Omental fat pad (tissue), 4 donors: ENCODE measurements at places on chromosomes 3 and 15.

GRCh38 chr3:191296041-191296541 lies 33.1 kb upstream of the CCDC50 start:
- DNase-seq: no peak

DNA sequence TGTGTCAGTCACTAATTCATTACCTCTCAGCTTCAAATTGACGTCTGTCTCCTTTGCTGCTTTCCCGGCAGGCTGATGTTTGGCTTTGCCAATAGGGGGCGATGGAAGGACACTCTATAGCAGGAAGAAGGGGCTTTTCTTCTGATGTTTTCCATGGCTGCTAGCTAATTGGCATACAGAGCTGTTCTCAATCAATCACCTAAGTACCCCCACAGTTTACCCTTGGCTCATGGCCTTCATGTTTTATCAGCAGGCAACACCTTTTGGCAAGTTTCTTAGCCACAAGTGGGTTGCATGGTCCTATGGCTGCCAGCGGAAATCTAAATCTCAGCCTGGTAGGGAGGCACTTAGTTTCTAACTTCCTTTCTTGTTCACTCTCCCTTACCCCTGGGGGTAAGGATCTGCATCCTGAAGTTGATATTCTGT lies 45.0 kb downstream of the ESYT3 start:
- no peak for DNase-seq

DNA sequence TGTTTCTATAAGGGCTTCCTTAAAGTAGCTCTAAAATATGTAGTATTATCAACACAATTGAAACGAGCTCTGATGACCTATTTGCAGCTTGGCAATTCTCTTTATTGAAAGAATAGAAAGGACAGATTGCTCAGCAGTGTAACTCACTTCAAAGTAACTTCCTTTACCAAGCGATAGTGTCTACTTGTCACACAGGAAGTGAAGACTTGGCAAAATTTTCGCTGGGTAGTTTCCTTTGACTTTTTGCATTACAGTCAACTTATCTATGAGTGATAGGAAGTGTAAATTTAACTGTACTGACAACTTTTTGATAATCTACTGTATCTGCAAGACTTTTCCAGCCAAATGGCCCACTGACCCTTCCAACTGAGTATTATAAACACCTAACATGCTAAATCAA lies 22.8 kb downstream of the SLC9A9 start:
- no peak for DNase-seq

GRCh38 chr3:192928016-192928415 lies 10.4 kb upstream of the MB21D2 start:
- no peak for DNase-seq

GRCh38 chr3:11159421-11159904 lies 5.2 kb downstream of the HRH1 start:
- DNase-seq: no peak

DNA sequence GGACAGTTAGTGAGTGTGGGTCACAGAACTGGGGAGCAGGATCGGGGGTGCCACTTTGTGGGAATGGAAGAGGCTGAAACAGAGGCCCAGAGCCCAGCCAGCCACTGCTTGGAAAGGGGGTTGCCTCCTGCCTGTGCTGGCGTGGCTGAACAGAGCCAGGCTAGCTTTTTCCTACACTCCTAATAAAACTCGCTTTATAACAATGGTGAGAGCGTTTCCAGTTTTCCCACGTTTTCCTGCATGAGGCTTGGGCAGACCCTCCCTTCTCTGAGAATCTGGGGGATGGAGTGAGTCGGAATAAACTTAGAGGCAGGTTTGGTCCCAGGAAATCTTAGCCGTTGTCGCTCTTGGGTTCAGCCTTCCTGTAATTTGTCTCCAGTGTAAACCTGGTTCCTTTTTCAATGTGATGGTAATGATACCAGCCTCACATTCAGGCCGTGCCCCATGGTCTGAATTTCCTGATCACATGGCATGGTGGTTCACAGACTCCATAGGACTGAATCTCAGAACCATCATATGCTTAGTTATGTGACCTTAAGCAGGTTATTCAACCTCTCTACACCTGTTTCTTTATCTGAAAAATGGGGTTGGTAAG lies 6.5 kb upstream of the FGD5 start:
- DNase-seq: no peak

DNA sequence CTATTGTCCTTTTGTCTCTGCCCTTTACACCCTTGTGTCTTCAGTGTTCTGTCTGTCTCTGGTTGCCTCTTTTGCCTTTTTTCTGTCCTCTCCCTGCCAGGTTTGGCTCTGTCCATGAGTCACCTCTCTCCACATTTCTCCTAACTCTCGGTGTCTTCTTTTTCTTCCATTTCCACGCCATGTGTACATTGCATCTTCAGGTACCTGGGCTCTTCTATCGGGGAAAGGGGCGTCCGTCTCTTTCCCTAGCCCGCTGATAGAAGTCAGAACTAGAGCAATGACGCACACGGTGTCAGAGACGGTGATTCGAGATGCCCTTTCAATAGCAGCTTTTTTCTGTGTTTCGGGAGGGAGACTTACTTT lies 641 bp downstream of the OPA1 start:
- no peak for DNase-seq

- no peak for DNase-seq
These were observed 75.9 kb downstream of the VGLL4 start for GRCh38 chr3:11567516-11568467.

DNA sequence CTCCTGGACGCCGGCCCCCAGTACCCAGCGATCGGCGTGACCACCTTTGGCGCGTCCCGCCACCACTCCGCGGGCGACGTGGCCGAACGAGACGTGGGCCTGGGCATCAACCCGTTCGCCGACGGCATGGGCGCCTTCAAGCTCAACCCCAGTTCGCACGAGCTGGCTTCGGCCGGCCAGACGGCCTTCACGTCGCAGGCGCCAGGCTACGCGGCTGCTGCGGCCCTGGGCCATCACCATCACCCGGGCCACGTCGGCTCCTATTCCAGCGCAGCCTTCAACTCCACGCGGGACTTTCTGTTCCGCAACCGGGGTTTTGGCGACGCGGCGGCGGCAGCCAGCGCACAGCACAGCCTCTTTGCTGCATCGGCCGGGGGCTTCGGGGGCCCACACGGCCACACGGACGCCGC lies 956 bp downstream of the ZIC1 start:
- no peak for DNase-seq

- no peak for DNase-seq
These were observed 735 bp downstream of the CAMK1 start for GRCh38 chr3:9769012-9769411.

DNA sequence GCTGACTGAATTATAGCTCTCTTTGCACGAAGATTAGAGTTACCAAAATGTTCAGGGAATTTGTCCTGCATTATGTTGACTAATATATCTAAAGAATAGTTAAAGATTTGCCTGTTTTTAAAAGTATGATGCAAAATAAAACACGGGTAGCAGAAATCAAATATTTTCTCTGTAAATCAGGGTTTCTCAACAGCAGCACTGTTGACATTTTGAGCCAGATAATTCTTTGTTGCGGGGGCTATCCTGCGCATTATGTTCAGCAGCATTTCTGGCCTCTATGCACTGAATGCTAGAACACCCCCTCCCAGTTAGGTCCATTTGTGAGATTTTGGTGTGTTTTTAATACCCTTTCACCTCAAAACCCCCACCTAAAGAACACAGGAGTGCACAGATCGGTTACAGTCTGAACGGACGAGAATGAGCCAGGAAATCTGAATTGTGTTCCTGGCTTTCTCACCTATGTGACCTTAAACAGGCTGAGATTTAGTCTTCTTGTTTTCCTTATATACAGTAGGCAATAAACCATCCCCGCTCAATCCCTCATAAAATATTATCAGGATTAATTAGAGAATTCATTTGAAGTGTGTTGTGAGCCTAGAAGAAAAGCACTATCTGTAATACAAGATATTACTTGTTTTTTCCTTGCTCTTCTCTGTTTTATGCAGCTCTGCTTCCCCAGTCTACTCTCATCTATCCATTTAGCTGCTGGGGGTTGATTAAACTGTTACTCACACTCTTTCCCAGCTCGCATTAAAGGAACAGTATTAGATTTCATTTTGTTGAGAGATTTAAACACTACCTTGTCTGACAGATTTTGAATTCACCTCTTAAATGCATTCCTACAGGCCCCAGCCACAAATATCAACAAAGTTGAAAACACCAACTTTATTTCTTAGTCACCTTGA lies 247.5 kb upstream of the GOLIM4 start:
- DNase-seq: no peak

- no peak for DNase-seq
These were observed 455.5 kb downstream of the MAGI1 start for GRCh38 chr3:65583188-65583587.

DNA sequence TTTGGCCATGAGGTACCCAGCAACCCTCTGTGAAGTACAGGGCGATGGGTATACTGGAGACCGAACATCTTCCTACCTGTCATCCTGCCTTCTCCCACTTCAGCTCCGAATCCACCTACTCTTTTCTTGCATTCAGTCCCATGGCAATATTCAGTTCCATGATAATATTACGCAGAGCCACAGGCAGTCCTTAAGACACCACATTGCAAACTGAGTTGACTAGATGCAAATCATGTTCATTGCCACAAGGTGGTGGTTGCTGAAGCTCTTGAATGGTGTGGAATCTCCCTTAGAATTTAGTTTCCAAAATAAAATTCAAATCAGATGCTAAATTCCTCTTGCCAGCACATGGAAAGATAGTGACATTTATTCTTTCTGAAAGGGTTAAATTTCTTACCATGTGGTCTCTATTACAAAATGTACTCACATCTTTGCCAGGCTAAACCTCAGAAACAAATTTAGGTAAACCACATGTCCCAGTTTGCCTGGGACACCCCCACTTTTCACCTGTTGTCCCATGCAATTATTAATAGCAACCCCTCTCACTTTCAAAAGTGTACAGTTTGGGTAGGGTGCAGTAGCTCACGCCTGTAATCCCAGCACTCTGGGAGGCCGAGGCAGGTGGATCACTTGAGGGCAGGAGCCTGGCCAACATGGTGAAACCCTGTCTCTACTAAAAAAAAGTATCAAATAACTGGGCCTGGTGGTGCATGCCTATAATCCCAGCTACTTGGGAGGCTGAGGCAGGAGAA lies 1.7 kb upstream of the NME9 start:
- no peak for DNase-seq

DNA sequence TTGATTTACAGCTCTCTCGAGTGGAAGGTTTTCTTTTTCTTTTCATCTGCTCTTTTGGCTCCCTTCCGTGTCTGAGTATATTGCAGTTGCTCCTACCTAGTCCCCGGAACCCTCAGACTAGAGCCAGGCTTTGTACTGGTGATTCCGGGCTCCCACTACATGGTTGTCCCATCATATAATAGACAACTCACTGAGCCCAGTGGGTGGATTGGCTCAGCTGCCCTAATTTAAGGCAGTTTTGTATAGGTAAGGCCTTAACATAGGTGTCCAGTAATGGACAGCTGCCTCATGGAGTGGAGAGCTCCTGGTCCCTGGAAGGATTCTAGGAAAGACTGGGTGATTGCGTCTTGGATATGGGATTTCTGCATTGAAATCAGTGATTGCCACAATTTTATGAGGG lies 58.0 kb downstream of the KY start:
- DNase-seq: no peak

GRCh38 chr3:32176989-32177701 lies 61.3 kb upstream of the CMTM8 start:
- no peak for DNase-seq

DNA sequence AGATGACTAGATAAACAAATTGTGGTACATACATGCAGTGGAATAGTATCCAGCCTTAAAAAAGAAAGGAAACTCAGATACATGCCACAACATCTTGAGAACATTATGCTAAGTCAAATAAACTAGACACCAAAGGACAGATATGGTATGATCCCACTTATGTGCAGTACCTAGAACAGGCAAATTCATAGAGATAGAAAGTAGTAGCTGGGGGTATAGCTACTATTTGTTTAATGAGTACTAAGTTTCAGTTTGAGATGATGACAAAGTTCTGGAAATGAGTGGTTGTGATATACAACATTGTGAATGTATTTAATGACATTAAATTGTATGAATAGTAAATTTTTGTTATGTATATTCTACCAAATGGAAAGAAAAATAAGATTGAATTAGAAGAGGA lies 477.2 kb upstream of the CFAP20DC start:
- DNase-seq: no peak

DNA sequence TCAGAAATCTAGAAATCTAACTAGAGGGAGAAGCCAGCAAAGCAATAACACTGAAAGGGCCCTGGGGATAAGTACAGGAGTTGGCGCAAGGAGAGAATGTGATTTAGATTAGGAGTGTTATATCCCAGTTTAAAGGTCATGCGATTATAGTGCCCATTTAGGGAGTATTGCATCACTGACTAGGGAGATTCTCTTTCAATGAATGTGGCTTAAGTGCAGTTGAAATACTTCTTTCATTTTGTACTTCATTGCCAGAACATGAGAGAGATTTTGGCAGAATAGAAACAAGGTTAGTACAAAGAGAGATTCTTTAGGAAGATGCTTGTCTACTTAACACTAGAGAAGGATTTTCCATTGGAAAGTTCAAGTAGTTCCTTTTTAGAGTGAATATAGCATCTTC lies 13.9 kb downstream of the ROBO2 start:
- no peak for DNase-seq

DNA sequence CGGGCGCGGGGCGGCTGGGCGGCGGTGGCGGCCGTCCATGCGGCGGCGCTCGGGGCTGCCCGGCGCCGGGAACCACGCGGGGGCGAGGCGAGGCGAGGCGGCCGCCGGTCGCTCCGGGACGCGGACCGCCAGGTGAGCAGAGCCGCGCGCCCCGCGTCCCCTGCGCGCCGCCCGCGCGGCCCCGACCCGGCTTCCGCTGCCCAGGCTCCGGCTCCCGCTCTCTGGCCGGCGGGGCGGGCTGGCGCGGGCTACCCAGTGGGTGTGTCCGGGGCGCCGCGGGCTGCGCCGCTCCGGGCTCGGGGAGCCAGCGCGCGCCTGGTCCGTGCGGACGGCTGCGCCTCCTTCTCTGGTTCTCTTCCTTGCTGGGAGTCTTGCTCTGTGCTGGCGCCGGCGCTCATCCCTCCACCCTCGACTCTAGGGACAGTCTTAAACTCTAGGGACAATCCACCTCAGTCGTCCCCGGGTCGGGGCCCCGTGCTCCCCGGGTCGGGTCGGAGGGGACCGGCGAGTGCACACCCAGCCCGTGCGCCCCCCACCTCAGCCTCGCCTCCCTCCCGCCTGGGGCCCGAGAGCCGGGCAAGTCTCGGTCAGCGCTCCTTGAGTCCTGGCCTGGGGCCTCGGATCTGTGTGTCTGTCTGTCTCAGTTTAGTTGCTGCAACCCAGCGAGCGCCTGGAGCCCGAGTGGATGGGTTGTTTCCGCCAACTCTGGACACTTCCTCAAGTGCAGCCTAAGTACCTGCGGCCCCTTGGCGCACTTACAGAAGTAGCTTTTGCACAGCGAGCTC lies 488 bp downstream of the THSD4 start:
- DNase-seq: no peak

DNA sequence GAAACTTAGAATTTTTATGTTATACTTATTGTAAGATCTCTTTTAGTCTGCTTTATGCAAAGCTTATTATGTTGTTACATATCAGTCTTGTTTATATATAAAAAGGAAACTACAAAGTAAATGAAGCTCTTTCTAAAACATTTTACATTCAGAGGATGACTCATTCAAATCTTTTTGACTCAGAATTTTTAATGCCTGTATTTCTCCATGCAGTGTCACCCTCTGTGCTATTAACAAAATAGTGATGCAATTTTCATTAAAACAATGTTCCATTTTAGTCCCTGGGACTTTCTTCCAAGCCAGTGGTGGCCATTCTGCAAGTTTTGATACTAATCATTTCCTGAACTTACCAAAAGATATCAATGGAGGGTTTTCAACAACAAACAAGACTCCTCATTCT lies 216.1 kb downstream of the NAALADL2 start:
- no peak for DNase-seq
